NCI-H2171 (cell line): ENCODE measurements at places on chromosomes 7 and 10.

DNA sequence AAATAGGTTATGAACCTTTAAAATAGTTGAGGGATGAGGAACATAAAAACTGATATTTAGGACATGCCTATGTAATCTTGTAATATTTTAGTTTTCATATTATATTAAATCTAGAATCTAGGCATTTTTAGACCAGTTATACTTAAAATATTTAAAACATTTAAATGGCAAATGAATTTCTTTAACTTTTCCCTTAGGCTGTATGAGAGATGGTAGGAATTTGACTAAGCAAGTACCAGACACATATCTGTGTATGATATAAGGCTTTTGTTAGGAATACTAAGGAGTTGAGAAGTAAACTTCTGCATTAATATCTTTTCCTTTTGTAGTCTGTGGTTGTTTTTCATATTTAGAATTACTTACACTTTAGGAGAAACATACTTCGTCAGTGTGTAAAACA is 25.1 kb downstream of the SEPTIN7 start:
- no peak for DNase-seq

GRCh38 chr10:114499116-114499515 is 94.8 kb upstream of the AFAP1L2 start:
- DNase-seq: no peak

DNA sequence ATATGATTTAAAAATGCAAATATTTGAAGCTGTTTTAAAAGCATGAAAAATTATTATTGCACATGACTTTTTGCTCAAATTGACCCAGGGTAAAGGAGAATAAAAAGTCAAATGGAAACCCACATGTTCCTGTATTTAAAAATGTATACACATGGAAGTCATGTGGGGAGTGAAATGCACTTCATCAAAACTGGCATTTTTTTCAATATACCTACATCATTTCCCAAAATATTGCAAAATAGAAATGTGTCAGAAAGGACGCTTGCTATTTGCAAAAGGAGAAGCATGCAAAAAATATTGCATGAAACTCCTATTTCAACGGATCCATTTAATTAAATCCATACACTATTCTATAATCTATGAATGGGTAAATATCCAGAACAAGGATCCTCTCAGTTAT is 117.0 kb downstream of the POU6F2 start:
- no peak for DNase-seq

DNA sequence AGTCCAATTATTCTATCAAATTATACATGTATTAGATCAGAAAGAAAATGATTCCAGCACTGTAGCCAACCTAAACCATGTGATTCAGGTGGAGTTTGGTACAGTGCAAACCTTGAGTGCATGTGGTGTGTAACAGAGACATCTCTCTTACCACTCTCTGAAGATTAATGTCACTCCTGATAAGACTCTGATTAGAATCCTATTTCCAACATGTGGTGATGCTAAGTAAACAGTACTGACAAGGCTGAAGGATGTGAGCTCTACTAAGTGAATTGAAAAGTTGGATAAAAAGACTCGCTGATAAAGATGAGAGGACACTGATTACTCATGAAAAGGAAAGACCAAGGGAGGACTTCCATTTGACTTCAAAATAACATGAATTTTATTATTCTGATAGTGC is 232.0 kb downstream of the SDK1 start:
- no peak for DNase-seq

DNA sequence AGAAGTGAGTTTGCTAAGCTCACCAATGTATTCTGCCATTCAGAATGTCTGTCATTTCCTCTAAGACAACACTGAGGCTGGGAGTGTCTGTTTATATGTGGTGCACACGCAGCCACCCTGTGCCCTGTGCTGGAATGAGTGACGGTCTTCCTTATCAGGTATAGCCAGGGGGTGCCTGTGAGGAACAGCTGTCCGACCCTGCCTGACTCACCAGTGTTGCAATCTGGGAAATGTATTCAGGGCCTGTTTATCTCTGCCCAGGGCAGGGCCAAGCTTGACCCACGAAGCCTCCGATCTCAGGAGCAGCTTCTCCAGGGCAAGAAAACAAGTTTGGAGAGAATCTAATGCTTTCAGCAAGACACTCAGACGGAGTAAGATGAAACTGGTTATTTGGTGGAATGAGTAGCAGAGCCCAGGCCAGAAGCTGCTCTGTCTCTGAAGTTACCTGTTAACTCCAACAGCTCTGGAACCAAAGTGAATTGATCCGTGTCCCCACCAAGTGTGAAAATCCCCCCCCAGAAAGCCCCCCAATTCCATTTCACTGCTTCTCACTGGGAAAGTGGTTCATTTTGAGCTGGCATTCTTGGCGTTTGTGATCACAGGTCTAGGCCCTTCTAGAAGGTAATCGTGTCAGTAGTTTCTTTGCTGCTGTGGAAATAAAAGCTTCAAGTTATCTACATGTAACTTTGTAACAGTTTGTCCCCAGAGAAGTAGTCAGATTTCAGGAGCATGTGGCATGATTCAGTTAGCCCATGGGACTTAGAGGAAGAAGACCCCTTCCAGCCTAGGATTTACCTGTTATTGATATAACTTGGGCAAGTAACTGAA is 6.1 kb upstream of the UBE2H start:
- DNase-seq: no peak
